ENCODE measurements at places on chromosomes 1 and 21.

- no peak for DNase-seq
These were observed 23.3 kb downstream of the FTCD start for GRCh38 chr21:46131838-46132651.

DNA sequence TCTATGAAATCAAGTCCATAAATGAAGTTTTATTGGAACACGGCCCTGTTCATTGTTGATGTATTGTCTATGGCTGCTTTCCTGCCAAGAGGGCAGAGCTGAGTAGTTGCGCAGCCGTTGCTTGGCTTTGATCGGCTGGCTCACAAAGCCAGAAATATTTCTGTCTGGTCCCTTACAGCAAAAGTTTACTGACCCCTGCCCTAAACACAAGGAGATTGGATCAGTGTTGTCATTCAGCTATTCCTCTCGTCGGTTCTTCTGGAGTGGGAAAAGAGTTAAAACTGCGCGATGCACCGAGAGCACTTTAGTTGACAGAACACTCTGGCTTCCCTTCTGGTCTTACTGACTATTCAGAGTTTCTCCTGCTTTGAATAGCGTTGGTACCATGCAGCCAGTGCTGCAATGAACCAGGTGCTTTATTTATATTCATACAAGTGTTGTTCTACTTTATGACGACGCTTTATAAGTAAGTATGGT is 868 bp downstream of the ZBTB40 start:
- DNase-seq = peak; percentile 27

DNA sequence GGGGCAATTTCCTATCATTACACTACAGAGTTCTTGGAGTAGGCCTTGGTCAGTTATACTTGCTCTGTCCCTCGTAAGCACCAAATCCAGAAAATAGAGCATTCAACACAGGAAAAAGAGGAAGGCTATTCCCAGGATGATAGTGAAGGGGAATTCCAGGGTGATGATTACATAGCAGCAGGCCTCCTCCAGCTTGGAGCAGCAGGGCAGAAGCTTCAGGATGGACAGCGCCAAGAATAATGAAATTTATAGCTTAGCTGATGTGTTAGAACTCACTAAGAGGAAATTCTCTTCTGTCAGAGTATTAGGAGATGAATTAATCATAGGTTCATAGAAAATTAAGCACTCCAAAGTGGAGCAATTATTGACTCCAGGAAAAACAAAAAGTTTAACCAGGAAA is 10.8 kb upstream of the SMAP2 start:
- DNase-seq = no peak

DNA sequence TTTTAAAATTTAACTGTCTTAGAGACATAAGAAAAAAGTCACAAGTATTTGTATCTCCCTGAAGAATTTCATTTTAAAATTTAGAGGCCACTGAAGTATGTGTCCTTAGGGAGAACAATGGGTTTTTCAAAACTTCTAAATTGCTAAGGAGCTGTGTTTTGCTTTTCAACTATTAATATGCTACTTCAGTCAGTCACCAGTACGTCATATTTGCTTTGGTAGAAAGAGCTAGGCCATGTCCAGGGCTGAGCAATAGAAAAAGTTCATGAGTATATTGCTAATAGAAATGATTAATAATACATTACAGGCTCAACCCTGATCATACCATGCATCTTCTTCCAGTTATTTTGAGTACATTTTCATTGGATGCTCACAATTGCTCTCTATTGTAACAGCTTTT is 1.7 kb upstream of the SGIP1 start:
- DNase-seq = no peak

DNA sequence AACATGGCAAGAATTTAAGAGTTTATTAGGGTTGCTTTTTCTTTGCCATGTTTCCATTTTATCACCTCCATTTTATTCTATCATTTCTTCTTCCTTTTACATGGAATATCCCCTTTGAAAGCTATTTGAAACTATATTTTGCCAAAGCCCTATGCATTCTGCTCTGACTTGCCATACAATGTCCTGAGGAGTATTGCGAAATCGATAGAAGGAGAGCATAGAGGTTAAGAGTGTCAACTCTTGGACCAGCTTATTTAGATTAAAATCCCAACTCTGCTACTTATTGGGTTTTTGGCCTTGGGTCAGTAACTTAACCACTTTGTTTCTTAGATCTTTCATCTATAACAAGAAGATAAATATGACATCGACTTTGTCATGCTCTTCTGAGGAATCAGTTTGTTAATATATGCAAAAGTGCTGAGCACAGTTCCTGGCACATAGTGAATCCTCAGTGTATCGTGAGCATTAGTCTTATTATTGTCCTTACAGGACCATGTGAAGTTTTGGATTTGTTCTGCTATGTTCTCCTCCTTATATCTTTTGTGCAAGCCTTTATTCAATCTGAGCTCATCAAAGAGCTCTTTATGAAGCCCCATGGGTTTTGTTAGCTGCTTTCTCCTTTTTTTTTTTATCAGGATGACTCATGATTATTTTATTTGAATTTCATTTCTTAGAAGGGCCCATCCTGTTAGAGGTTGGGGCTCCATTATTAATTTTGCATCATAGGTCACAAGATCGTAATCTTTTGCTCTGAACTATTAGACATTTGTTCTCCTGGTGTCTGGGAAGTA is 17.6 kb downstream of the ACKR1 start:
- no peak for DNase-seq

GRCh38 chr1:203271962-203272632 is 33.2 kb upstream of the BTG2 start:
- DNase-seq = no peak

DNA sequence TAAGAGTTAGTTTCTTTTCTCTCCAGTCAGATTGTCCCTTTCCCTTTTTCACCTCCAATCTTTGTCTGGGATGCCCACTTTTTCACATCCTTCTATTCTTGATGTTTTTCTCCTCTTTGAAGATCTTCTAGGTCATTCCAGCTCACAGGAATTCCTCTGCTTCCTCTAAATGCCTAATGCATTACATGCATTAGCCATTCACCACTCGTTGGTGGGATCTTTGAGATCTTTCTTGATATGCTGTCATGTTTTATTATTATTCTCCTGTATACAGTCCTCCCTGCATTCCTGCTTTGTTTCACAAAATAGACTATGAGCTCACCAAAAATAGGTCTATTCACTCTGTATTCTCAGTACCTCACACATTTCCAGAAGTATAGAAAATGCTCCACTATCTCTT is 129.0 kb downstream of the LYPLAL1 start:
- no peak for DNase-seq

GRCh38 chr1:101190441-101190840 is 46.4 kb upstream of the S1PR1 start:
- no peak for DNase-seq

DNA sequence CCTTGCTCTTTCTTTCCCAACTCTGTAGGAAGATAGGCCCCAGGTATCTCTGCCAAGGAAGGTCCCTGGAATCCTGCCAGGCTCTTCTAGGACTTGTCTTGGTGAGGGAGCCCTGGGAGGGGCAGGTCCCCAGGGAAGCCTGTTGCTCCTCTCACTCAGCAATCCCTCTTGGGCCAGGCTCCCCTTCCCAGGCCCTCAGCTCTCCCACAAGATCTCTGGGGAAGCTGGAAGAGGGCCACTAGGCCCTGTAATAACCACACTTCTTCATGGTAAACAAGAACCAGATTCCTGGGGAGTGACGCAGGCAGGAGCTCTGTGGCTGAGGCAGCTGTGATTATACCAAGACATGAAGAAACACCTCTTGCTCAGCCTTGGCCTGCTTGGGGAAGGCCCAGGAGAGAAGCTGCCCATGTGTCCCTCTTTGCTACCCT is 9.9 kb upstream of the MAPKAPK2 start:
- DNase-seq = peak; percentile 30

DNA sequence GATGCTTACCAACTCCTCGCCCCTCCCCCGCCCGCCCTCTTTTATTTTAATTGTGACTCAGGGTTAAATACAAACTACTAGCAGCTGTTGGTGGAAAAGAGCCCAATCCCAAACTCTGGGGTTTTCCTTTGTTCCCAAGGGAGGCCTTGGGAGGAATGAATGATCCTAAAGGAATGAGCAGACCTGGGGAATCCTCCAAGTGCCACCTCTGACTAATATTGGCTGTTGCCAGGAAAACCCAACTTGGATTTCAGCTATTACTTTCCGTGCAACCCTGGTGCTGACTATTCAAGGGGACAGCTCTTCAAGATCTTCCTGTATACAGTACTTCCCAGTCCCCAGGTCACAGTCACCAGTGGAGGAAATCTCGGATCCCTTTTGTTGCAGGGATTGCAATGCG is 1.3 kb upstream of the S100A10 start:
- no peak for DNase-seq

- no peak for DNase-seq
These were observed 38.2 kb downstream of the CACNA1S start for GRCh38 chr1:201074018-201074417.

- DNase-seq = no peak
These were observed 376 bp downstream of the AVPR1B start for GRCh38 chr1:206116873-206117150.

GRCh38 chr1:97904534-97904933 is 16.3 kb downstream of the DPYD start:
- DNase-seq = peak; percentile 84
